SW480 (cell line): ENCODE measurements at places on chromosomes 7 and 10.

DNA sequence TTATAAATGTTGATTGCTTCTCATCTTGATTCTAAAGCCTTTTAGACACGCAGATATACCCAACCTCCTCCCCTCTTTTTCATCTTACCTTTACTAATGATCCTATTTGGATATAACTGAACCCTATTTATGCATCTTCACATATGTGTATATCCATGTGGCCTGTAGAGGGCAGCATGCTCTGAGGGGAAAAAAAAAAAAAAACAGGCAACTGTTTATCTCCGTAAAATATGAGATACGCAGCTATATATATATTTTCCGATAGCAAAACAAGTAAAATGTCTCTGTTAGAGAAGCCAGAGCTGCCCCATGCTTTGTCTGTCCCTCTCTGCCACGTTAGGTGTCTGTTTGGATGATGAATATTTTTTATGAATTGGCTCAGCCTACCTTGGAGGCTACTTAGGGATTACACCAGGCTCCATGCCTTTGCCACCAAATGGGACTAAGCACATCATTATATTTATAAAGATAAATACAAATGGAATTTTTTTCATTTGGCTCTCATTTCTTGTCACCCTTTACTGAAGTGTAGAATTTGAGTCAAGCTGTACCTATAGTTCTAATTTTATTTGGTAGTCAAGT is 174.8 kb upstream of the FZD1 start:
- DNase-seq: peak; percentile 78

GRCh38 chr7:155371884-155372781 is 74.5 kb downstream of the INSIG1 start:
- no peak for DNase-seq

DNA sequence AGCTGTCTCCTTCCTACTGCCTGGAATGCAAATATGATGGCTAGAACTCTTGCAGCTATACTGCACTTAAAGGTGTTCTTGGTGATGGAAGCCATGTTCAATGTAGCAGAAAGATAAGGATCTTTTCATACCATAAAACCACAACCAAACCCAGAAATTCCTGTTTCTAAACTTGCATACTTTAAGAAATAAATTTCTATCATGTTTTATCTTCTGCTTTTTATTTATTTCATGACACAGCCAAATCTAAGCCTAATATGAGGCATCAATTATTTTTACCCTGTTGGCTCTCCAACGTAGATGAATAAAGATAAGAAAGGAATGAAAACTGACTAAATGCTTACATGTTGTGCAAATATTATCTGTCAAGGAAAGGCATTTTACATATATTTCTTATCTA is 224.1 kb downstream of the DOCK4 start:
- no peak for DNase-seq

- no peak for DNase-seq
Measured at GRCh38 chr7:29480451-29480850, 83.2 kb upstream of the PRR15 start.

DNA sequence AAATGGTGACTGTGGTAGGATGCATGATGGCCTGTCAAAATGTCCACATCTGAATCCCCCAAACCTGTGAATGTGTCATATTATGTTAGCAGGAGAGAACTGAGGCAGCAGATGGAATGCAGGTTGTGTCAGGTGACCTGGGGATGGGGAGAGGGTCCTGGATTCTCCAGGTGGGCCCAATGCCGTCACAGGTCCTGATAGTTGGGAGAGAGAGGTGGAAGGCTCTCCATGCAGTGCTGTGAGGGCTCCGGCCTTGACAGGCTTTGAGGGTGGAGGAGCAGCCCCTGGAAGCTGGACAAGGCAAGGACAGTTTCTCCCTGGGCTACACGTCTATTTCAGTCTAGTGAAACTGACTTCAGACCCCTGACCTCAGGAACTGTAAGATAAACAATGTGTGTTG is 330.9 kb upstream of the ZNF32 start:
- no peak for DNase-seq
